ENCODE measurements at places on chromosomes 12 and 14.
A peak's percentile ranks its signal among the peaks of the same experiment; 100 is the strongest.

- DNase-seq = peak; percentile 32
Measured at GRCh38 chr12:49331380-49332222, 5.4 kb downstream of the C1QL4 start.

DNA sequence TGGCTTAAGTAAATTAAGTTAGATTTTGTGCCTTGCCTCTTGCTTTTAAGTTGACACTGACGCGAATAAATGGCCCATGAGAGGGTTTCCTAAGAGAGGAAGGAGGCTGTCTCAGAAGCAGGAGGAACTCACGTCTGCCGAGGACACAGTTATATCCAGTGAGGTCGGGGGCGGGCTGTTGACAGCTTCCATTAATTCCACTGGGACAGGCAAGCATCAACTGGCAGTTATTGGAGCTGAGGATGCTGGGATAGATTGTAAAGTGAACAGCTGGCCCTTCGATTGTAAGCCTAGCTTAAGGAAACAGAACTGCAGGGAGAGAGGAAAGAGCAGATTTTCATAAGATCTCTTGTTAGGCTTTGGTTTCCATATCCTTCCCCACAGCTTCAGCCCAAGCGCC is 399.2 kb downstream of the IPO8 start:
- DNase-seq = no peak

- no peak for DNase-seq
Measured at GRCh38 chr14:72525087-72525915, 368.6 kb downstream of the DPF3 start.

GRCh38 chr12:331287-331686 is 57.8 kb downstream of the KDM5A start:
- DNase-seq = no peak

- DNase-seq = no peak
Measured at GRCh38 chr14:100146531-100147091, 12.8 kb downstream of the DEGS2 start.

DNA sequence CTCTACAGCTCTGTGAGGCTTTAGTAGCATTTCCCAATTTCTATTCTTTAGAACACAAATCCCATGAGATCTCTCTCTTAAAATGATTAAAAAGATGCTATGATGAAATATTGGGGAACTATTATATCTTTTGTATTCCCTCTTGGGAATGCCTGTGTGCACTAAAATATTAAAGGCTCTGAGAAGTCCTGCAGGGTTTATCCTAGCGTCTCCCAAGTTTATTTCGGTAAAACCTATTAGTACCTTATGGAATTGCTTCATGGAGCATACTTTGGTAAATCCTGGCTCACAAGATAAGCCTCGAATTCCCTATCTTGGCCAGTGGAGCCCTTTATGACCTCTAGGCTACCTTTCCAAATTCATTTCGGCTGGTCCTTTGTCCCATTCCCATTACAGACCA is 306.8 kb downstream of the VRK1 start:
- no peak for DNase-seq

- DNase-seq = no peak
Measured at GRCh38 chr14:104162495-104162894, 24.1 kb downstream of the KIF26A start.

- peak; percentile 36 for DNase-seq
Measured at GRCh38 chr12:41288142-41288811, 100.2 kb downstream of the PDZRN4 start.

- DNase-seq = no peak
Measured at GRCh38 chr14:92942576-92942975, 19.6 kb downstream of the CHGA start.

- DNase-seq = no peak
Measured at GRCh38 chr14:68879841-68880575, 87.1 kb upstream of the ZFP36L1 start.

DNA sequence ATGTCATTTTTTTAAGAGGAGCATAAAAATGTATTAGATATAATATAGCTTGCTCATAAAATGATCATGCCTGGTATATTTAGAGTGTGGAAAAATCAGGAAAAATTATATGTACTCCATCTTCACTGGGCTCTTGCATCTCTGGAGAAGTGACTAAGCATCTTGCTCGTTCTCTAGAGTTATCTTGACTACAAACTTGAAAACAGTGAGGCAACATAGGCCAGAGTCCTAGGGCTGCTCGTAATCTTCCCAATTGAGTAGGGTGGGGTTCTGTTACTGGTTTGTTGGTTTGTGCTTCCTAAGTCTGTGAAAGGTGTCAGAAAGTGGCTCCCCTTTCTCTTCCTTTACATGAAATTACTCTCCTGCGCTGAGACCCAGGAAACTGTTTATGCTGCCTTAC is 46.2 kb downstream of the AACS start:
- DNase-seq = no peak

- no peak for DNase-seq
Measured at GRCh38 chr12:5694759-5695409, 250.2 kb downstream of the ANO2 start.

- no peak for DNase-seq
Measured at GRCh38 chr12:116878567-116879508, 2.4 kb downstream of the HRK start.

DNA sequence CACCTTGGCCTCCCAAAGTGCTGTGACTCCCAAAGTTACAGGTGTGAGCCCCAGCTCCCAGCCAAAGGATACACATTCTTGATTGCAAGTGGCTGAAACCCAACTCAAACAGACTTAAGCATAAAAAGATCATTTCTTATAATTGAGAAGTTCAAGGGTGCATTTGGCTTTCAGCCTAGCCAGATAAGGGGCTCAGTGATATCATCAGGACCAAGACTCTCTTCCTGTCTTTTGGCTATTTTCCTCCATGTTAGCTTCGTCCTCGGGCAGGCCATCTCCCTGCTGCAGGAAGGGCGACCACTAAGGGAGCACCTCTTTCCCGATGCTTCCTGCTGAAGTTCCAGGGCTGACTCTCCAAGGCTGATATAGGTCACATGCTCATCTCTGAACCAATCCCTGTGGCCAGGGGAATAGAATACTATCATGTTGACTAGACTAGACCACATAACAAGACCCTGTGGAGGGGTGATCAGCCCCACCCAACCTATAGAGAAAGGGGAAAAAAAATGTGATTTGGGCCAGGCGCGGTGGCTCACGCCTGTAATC is 9.8 kb upstream of the KRT8 start:
- DNase-seq = no peak

- no peak for DNase-seq
Measured at GRCh38 chr12:70196811-70197281, 46.4 kb upstream of the CNOT2 start.

GRCh38 chr14:58537004-58537403 is 100.8 kb upstream of the DACT1 start:
- DNase-seq = no peak

DNA sequence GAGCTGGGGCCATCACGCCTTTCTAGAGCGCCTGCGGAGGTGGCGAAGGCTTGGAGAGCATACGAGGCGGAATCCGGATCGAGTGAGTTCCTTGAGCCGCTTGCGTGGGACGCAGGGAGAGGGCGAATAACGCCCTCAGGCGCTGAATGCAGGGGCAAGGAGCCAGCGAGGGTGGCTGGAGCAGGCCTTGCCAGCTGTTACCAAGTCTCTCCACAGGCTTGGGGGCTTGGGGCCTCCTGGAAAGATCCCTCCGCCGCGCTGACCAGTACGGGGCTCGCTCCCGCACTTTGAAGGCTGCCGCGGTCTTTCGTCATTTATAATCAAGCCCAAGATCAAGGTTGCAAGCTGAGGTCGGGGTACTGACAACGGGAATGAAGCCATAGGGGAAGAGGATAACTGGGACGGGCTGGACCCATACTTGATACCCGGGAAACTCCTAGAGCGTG is 1.2 kb downstream of the FLRT2 start:
- no peak for DNase-seq

DNA sequence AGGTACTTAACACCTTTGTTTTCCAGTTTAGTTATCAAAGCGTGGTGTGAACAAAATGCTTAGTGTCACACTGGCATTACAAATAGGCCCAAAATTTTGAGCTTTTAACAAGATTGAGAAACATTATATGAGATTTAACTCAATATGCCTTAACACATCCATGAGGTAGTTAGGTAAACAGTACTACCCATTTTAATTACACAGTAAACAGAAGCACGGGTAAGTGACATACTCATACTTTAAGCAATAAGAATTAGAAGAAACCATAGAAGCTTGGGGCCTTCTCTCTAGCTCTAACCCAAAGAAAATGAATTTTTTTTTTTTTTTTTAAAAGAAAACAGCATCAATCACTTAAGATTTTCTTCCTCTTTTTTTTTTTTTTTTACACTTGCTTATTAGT is 15.5 kb upstream of the PHLDA1 start:
- DNase-seq = no peak

GRCh38 chr12:80607361-80608135 is 99.9 kb upstream of the MYF6 start:
- no peak for DNase-seq

DNA sequence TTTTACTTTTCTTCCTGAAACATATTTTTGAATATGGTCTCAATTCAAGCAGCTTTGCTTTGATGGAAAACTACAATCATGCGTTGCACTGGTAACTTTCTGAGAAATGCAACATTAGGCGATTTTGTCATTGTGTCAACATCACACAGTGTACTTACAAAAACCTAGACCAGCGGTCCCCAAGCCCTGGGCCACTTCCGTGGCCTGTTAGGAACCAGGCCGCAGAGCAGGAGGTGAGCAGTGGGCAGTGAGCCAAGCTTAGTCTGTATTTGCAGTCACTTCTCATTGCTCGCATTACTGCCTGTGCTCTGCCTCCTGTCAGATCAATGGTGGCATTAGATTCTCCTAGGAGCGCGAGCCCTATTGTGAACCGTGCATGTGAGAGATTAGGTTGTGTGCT is 163.7 kb upstream of the NOVA1 start:
- DNase-seq = no peak

DNA sequence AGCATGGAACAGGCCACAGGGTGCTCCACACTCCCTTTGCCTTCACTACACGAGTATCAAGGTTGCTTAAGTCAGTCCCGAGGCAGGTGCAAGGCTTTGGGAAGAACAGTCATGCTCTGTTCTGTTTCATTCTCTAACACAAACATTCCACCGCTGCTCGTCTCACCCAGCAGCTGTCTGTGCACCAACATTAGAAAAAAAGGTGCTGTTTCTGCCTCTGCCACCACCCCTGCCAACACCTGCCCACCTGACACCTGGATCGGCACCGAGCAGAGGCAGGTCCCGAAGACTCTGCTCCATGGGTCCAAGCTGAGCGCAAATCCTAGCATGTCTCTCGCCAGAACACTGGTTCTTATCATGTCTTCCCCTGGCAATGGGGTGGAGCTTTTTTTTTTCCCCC is 347.7 kb downstream of the TMEM132D start:
- DNase-seq = no peak

DNA sequence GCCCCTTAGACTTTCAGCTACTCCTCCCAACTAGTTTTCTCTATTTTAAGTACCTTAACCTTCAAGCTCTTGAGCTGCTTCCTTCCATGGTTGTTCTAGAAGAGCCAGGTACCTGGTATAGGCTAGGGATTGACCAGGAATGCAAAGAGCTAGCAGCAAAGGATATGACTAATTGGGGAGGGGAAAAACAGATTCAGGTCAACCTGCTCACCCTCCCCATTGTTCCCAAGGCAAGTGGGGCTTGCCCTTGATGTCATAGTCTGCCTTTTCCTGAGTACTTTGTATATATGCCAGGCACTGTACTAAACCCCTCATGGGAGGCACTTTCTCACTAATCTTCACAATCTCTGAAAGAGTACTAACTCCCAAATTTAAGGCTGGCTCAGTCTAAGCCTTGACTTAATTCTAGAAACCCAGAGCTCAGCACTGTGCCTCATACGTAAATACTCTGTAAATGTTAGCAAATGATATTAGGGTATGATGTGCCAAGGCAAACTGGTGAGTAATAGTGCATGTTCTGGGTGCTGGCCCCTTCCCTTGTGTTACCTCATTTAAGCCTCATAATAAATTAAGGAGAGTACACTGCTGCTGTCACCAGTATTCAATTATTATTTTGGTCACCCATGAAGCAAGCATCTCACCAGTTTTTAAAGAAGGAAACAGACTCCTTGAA is 42.2 kb downstream of the SUDS3 start:
- no peak for DNase-seq

DNA sequence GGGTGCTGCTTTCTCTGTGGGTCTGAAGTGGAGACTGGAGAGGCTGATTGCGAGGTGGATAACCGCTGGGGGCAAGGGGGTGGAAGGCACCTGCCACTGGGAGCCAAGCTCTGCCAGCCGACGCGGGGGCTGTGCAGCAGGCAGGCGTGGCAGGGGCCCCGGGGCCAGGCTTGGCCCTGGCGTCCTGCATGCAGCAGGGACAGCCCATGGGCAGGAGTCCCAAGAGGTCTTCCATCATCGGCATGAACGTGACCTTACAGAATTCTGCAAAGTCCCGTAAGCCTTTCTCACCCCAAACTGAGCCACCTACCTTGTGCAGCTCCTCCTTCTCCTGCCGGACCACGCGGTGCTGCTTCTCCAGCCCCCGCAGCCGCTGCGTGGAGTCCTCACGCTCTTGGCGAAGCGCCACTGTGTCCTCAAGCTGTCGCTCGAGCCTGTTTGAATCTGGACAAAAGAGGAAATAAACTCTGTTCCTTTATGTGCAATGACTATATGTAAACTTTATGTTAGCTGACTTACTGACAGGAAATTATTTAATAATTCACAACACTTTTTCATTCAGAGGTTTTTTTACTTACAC is 51.3 kb downstream of the AMN start:
- no peak for DNase-seq

- DNase-seq = no peak
Measured at GRCh38 chr14:74645244-74645643, 33.2 kb upstream of the LTBP2 start.

GRCh38 chr14:23925523-23926075 is 28.0 kb upstream of the DHRS4 start:
- no peak for DNase-seq

DNA sequence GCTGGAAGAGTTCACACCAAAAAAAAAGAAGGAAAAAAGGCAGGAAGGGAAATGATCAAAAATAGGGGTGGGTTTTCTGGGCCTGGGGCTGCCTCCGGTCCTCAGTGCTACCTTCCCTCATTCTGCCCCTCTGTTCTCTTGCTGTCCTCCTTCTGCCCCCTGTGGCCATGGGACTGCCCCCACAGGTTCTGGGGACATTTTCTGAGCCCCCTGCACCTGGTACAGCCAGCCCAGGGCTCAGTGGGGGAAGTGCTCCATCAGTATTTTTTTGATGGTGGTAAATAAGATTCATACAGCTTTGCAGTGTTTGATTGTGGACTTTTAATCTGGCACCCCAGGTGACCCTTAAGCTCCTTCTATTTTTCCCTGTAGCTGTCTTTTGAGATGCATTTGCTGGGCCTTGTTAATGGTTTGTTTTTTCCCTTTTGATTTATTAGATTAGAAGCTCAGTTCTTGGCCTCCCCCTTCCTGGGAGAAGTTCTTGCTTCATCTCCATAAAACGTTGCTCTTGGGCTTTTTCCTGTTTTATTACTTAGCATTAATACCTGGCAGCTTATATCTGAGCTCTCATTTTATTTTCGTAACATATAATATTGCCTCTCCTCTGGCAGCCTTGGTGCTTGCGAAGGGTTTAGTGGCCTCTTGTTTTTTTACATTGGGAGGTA is 43.1 kb downstream of the CHST11 start:
- DNase-seq = no peak

- no peak for DNase-seq
Measured at GRCh38 chr12:98438656-98439230, 76.6 kb upstream of the TMPO start.

Data from NCI-H1105 (cell line).